ENCODE measurements at places on chromosomes 1 and 21. TPM values are rescaled to one million over a fixed set of nuclear protein-coding genes. Genes with fewer than 3 reads are reported as not detected.

GRCh38 chr1:185849014-185849413 lies 114.8 kb downstream of the HMCN1 start:
- DNase-seq: peak; percentile 59

- no peak for DNase-seq
These were observed 228.9 kb downstream of the TNR start for GRCh38 chr1:175514387-175514953.

GRCh38 chr1:228685081-228685660 lies 50.1 kb upstream of the RHOU start:
- no peak for DNase-seq

GRCh38 chr1:113255038-113255719 lies 135.1 kb upstream of the MAGI3 start:
- DNase-seq: no peak

DNA sequence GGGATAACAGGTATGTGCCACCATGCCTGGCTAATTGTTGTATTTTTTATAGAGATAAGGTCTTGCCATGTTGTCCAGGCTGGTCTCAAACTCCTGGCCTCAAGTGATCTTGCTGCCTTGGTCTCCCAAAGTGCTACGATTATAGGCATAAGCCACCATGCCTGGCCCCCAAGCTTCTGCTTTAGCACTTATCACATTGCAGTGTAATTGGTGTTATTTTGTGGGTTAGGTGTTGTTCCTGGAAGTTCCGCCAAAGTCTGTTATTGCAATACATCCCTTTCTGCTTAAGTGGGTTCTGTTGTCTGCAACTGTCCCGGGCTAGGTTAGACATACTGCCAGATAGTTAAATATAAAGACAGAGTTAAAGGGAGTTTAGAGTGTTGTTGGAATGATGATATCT lies 3.4 kb downstream of the ZCCHC17 start:
- no peak for DNase-seq

DNA sequence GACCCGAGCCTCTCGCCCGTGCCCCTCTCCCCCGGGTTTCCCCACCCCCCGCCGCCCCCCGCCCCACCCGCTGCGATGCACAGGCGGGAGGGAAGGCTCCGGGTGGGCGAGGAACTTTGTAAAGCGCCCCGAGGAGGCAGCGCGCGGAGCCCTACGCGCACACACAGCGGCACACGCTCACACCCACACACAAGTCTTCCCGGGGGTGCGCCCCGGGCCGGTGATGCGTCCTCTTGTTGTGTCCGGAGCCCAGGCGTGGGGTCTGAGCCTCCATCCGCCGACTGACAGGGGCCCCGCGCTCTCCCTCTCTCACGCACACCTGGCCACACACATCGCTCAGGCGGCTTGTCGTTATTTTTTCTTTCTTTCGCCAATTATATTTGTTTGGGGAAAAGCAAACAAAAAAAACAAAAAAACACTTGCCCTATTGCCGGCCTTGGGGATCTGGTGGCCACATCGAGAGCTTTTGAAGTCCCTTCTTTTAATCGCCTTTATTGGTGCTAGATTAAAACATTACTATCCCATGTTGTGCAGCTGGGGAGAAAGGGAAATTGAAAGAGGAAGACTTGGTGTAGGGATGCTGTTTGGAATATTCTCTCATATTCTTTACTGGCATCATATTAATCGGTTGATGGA lies 770 bp downstream of the NTNG1 start:
- DNase-seq: no peak

SIM2 gene
- 0.50 TPM for total RNA-seq

DNA sequence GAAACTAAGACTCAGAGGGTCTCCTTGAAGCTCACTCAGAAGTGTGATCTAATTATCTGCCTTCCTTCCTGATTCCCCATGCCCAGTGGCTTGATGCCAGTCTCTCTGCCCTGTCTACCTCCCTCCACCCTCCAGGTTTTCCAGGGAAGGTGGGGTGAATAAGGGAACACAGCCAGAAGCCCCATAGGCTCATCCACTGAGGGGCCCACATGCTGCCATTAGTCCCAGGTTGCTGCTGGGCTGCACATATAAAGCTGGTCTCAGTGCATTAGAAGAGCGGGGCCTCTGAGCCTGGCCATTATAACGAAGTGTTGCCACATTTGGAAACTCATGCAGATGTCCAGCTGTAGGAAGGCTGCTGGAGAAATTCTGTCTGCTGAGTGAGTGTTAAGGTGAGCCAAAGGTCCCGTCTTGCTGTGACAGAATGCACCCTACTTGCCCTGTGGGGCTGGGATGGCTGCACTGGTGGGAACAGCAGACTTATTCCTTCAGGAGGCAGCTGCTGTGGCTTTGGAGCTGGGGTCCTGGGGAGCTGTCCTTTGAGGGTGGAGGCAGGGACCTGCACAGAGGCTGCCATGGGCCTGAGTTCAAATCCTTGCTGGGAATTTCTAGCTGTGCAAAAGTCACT lies 2.9 kb downstream of the ADORA1 start:
- DNase-seq: no peak

PGLYRP3 gene
- not detected for total RNA-seq

MRPL37 gene
- total RNA-seq: 118 TPM

DPT gene
- not detected for total RNA-seq

TTC22 gene
- not detected for total RNA-seq

DIO1 gene
- total RNA-seq: not detected

TPTE gene
- 0.26 TPM for total RNA-seq

C4BPA gene
- not detected for total RNA-seq

GRCh38 chr1:160083968-160084770 lies 2.8 kb downstream of the KCNJ9 start:
- no peak for DNase-seq

CLDN17 gene
- not detected for total RNA-seq

DNA sequence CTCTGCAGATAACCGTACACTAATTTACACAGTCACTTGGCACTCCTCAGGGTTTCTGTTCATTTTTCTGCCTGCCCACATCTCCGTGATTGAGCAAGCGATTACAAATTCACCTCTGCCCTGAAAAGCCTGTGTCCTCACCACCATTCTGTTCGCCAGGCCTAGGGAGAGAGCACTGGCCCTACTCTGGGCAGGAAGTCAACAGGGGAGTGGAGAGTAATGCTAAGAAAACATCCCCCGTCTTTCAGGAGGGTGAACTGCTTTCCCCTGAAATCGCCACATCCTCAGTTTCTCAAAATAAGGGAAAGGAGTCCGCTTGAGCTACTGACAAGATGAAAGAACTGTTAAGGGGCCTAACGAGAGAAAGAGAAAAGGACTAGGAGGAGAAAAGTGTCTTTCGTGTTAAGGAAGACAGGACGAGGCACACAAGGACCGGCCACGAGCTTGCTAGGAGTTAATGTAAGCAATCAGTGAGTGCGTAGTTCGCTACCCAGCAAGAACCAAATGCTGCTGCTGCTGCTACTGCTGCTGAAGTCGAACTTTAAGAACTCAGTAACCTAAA lies 632 bp downstream of the PEX19 start:
- peak; percentile 6 for DNase-seq

DNA sequence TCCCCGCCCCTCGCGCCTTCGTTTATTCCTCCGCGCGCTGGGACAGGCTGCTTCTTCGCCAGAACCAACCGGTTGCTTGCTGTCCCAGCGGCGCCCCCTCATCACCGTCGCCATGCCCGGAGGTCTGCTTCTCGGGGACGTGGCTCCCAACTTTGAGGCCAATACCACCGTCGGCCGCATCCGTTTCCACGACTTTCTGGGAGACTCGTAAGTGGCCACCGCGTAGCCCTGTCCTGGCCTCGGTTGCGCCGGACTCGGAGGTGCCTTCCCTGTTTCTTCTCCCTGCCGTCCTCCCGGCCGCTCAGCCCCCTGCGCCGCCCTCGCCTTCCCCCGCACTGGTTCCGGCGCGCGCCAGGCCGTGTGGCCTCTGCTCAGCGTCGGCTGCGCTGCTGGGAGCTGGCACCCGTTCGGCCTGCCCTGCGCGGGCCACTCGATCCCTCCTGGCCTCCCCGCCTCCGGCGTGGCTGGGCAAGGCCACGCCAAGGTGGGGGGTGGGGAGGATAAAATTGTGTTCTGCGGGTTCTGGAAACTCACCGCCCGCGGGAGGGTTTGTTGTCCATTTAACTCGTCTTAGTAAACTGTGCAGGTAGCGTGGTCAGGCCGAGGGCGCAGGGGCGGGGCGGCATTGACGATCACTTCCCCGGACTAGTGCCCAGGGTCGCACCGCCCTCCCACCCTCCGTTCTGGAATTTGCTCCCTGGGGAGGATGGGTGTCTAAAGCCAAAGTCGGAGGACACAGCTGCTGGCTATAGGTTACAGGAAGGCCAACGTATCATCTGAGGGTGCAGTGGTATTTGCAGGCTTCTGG lies at the start of gene PRDX6:
Gene PRDX6, plus strand, starts transcription at position 50 of the 808 bp plus-strand sequence. Its CDS starts 63 bp downstream, at position 113.
- peak; percentile 77 for DNase-seq

DNA sequence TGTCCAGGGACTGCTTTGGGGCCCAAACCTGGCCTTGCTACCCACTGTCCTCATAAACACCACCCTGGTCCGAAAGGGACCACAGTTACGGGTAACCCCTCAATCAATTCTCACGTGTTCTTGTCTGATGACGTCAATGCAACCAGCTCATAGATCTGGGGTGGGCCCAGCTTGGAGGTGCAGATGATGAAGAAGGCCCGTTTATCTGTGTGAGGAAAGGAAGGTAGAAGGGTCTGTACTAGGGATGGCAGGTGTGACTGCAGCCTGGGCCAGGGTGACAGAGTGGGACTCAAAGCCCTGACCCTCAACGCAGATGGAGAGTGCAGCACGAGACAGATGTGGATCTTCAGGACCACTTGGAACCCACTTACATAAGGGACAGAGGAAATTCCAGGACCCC lies 22.1 kb downstream of the LRRC71 start:
- DNase-seq: no peak

SLC26A9 gene
- not detected for total RNA-seq

NBPF3 gene
- 6.2 TPM for total RNA-seq

DNA sequence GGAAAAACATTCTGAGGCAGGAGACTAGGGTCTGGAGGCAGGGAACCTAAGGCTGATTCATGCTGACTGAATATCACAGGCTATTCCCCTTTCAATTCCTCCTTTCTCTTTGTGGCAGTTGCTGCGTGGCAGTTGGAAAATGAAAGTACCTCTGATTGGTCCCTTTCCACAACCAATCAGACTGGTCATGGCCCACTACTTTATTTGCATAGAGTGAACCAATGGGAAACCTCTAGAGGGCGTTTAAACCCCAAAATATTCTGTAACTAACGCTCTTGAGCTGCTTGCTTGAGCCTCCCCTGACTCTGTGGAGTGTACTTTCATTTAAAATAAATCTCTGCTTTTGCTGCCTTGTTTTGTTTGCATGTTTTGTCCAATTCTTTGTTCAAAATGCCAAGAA lies 27.7 kb upstream of the VN1R5 start:
- DNase-seq: peak; percentile 57

GRCh38 chr1:229704157-229704556 lies 78.1 kb downstream of the URB2 start:
- no peak for DNase-seq

DNA sequence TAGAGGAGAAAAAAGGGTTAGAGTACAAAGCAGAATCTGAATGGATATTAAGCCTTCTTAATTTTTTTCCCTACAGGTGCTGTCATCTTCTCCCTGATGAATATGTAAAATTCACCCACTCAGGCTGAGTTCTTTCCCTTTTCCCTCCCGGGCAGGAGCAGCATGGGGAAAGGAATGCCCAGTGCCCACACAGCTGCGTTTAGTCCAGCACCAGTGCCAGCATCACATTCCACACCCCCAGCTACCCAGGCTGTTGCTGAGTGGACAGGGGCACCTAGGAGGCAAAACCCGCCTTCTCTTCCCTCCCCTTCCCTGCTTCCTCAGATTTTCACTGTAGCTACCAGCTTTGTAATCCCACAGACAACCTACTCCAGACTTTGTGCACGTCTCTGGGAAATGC lies 3.4 kb upstream of the CADM3 start:
- no peak for DNase-seq

DNA sequence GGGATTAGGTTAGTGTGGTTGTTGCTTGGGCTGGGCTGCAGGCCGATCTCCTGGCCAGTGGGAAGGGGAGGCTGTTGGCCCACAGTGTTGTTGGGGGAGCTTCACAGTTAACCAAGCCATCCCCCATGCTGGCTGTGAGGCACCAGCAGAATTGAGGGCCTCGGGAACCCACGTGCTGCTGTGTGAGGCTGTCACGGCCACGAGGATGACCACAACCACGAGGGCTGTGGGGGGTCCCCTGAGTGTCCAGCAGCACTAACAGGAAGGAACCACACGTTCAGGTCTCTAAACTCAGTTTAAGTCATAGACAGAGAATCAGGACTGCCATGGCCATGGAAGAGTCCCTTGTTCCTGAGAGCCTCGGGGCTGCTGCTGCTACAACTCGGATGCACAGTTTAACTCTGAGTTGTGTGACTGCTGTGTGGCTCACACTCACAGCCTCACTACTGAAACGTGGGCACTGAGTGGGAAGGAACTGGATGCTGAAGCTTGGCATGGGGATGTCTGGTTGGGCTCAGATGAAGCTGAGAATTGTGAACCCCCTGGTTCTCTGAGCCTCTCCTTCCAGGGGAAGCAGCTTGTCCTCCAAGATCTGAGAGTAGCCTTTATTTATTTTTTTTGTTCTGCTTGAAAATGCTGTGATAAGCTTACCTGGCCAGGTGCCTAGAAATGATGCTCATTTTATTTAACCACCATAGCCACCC lies 4.8 kb upstream of the MMEL1 start:
- DNase-seq: no peak

- no peak for DNase-seq
These were observed 6.1 kb upstream of the IGSF8 start for GRCh38 chr1:160104486-160104885.

MYOC gene
- not detected for total RNA-seq

DNA sequence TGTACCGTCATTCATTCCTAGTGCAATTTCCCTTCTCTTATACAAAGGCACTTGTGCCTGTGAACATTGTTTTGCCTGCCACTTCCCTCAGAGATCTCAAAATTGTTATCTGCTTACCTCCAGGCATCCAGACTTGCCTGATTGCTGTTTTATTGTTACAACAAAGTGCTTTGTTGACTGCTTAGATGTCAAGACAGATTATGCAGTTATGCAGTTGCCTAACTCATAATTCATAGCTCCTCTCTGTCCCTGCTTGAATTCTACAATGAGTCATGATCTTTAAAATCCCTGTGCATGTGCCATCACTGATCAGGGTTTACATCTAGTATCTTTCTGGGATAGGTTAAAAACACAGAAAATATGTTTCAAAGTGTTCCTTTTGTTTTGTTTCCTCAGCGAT lies 24.5 kb downstream of the CXADR start:
- peak; percentile 8 for DNase-seq
